ENCODE measurements at places on chromosomes 11 and 22. TPM values are rescaled to one million over a fixed set of nuclear protein-coding genes. Genes with fewer than 3 reads are reported as not detected.

GRCh38 chr11:119520400-119520799 lies 97.4 kb upstream of the THY1 start:
- H3K27ac ChIP-seq, result no peak overlapping the region
- peaks cover 4% of the 10 kb centered on the region for H3K27me3 ChIP-seq
- H3K4me1 ChIP-seq, result no peaks in the 10 kb centered on the region
- H3K4me3 ChIP-seq, result no peak overlapping the region

Gene DDI1
- polyA plus RNA-seq, result 0.17 TPM

- H3K27me3 ChIP-seq, result peaks cover 2% of the 10 kb centered on the region
- peak; percentile 90 for DNase-seq
- peak overlapping the region; percentile 96 for H3K27ac ChIP-seq
- H3K36me3 ChIP-seq, result no peaks in the 10 kb centered on the region
Observed at GRCh38 chr11:130389335-130389935, 39.0 kb downstream of the ADAMTS8 start.

- no peaks in the 10 kb centered on the region for H3K36me3 ChIP-seq
- DNase-seq, result no peak
- no peak overlapping the region for H3K4me3 ChIP-seq
- no peaks in the 10 kb centered on the region for H3K4me1 ChIP-seq
- peaks cover 1% of the 10 kb centered on the region for H3K27me3 ChIP-seq
- H3K27ac ChIP-seq, result no peak overlapping the region
Observed at GRCh38 chr11:124886978-124887666, 10.5 kb downstream of the ROBO4 start.

Data from immature natural killer cell (primary cell).